ENCODE measurements at places on chromosomes 2 and 18.

DNA sequence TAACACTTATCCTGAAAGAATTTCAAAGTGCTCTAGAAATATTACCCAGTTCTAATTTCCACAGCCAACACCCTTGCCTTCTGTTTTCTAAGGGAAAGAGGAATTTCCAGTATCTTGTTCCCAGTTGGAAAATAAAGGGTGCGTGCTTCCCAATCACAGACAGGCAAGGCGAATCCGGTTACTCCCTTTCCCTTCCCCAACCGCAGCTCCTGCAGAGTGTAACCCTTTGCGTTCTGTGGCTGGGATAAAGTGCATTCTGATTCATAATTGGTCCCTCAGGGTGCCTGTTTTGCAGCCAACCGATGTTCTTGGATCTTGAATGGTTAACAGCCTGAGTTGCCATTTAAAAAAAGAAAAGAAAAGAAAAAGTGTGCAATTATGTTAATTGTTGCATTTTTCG lies 40.6 kb upstream of the PGAP1 start:
- DNase-seq: no peak

GRCh38 chr2:96769814-96770213 lies 9.1 kb downstream of the CNNM4 start:
- DNase-seq: no peak

DNA sequence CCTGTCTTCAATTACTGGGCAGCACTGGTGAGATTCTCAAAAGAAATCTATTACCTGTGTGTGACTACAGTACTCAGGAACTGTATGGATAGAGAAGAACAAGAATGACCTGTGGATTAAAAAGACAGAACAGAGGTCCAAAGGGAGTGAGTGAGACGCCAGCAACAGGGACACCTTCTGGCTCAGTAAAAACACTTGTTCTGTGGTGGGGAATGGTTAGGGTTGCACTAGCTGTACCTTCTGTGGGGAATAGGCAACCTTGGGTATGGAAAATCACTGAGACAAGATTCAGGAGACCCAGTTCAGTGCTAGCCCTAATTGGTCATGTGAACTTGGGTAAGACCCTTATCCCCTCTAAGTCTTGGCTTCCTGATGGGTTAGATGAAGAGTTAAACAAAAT lies 986.0 kb downstream of the TSN start:
- no peak for DNase-seq

DNA sequence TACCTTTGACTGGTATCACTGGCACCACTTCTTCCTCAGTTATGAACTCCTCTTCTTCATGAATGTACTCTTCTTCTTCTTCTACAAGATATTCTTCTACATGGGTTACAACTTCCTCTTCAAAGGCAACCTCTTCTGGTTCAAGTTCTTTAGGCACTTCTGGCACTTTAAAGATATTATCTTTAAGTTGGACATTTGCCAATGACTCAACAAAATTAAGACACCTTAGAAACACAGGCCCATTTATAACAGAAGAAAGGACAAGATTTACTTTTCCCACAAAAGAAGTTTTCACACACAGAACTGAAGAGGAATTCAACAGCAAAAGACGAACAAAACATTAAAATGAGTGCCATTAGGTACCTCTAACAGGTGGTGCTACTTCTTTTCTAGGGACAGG lies 127.3 kb downstream of the TTN start:
- DNase-seq: no peak

GRCh38 chr2:2662847-2663356 lies 331.8 kb upstream of the MYT1L start:
- DNase-seq: no peak

DNA sequence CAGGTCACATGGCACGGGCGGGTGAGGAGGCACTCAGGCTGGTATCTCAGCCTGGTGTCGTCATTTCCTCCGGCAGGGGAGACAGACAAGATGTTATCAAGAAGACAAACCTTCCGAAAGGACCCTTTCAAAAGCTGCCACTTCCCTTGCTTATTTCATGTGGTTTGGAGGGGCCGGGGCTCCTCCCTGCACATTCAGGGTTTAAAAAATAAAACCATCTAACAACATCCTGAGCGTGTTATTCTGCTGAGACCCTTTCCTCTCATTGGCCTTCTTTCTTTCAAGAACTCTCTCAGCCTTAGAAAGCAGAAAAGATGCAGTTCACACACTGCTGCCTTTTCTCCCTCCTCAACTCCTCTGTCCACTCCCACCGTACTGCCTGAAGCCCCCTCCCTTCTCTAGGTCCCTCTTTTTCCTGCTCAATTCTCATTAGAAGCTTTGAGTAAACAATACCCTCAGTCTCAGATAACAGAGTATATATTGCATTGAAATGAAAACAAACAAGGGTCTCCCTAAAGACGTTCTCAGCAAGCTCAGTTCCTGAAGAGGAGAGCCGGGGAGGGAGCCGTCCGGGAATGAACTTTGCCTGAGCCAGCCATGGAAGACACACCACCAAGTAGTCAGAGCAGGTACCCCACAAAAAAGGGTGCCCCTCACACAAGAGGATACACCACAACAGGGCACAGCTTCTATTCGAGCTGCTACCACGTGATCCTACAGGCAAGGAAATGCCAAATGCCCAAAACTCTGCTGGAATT lies 9.7 kb downstream of the SMAD7 start:
- peak; percentile 88 for DNase-seq

DNA sequence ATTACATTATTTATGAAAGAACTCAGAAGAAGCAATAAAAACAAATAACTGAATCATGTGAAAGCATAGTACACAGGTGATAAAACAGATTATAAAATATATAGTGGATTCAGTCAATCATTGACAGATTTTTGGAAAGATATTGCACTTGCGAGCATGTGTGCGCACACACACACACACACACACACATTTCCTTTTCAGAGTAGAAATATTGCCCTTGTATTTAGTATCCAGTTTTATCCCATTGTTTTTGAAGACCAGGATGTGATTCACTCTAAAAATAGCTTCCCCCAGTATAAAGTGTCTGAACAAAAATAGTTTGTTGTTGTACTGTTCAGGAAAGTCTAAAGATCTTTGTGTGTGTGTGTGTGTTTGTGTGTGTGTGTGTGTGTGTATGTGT lies 145.5 kb downstream of the CALCRL start:
- no peak for DNase-seq

GRCh38 chr2:213688133-213688532 lies 403.9 kb downstream of the SPAG16 start:
- no peak for DNase-seq

GRCh38 chr2:20609349-20609994 lies 41.4 kb downstream of the HS1BP3 start:
- no peak for DNase-seq

DNA sequence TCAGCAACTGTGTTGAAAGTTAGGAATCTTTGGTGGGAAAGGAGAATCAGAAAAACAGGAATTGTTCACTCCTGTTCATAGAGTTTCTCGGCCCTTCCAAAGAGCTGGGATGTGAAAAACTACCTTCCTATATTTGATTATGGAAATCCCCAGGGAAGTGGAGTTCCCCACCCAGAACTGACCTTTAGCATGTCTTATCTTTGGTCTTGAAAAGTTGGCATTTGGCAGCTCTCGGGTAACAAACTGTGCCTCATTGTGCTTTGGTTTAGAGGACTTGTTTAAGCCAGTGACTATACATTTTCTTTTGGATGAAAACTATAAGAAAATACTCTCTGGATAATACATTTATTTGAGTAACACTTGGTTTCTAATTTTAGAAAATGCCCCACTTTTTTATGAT lies 51.3 kb upstream of the CERS6 start:
- DNase-seq: no peak

- DNase-seq: no peak
Measured at GRCh38 chr2:101776172-101777043, 78.9 kb downstream of the MAP4K4 start.

DNA sequence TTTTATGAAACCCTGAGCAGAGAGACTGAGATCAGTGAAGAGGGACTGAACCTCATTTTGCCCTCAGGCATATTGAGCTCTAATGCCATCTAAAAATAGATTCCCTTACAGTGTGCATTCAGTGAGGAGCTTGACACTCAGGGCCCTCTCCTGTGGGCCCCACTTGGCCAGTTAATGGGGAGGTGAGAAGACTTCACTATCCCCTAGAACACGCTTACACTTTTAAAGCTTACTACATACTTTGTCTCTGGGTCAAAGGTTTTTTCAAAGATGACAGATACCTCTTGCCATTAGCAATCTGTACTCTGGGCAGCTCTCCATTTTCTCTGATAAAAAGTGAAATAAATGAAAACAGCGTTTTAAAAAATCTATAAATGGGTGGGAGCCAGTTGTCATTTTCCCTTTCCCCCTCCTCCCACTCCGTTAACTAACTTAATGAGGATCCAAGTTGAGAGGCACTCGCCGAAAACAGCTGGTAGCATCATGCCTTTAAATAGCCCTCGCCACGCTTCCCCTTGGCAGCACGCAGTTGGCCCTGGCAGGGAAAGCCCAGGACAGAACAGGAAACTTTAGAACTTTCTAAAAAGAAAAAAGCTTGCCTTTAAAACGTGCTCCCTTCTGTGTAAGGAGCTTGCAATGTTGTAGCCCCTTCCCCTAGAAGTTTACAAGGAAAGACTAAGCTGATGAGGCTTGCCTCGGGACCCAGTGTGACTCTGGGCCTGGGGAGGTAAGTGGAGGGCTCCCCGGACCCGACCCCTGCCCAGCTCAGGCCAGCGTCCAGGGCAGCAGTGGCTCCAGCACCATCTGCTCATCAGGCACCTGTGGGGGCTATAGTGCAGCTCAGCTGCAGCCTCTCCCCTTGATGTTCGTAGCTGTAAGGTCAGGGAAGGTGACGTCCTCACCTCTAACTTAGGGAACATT lies 58.8 kb upstream of the FOSL2 start:
- DNase-seq: no peak

GRCh38 chr2:20419752-20420151 lies 27.1 kb upstream of the RHOB start:
- no peak for DNase-seq

GRCh38 chr2:80073134-80073561 lies 231.4 kb downstream of the LRRTM1 start:
- no peak for DNase-seq

DNA sequence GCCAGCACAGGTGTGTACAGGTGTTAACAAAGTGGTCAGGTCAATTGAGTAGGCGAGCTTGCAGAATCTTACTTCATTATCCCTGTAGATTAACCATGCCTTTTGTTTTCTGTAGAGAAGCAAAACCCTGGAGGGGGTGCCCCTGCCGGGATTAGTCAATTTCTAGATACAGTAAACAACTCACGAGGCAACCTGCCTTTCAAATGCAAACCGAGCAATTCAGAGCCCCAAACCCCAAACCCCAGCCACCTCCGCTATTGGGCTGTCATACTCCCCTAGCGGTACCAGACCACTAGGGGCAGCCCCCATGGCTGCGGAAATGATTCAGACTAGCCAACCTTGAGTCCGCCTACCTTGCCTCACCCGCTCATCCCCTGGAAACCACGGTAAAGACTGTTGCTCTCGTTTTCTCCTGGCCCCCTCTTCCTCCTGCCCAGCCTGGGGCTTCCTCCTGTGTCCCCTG lies 61.4 kb upstream of the KIF5C start:
- DNase-seq: peak; percentile 60

- DNase-seq: no peak
Measured at GRCh38 chr2:62858231-62858832, 152.8 kb downstream of the EHBP1 start.

DNA sequence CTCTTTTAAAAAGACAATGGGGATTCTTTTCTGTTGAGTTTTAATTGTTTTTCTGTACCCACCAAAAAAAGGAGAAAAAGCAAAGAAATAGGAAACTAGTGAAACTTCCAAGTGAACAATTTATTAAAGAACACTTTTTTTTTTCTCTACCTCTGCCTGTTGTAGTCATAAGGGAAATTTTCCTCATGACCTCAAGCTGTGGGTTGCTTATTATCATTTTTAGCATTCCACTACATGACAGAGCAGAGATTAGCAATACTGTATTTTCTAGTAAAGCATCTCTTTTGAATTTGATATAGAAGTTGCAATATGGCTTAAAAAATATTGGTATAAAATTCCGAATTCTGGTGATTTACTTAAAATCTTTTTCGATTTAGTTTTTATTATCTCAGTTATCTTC lies 87.9 kb upstream of the LRRTM1 start:
- DNase-seq: no peak

- no peak for DNase-seq
Measured at GRCh38 chr2:109287413-109287812, 158.4 kb downstream of the SH3RF3 start.

DNA sequence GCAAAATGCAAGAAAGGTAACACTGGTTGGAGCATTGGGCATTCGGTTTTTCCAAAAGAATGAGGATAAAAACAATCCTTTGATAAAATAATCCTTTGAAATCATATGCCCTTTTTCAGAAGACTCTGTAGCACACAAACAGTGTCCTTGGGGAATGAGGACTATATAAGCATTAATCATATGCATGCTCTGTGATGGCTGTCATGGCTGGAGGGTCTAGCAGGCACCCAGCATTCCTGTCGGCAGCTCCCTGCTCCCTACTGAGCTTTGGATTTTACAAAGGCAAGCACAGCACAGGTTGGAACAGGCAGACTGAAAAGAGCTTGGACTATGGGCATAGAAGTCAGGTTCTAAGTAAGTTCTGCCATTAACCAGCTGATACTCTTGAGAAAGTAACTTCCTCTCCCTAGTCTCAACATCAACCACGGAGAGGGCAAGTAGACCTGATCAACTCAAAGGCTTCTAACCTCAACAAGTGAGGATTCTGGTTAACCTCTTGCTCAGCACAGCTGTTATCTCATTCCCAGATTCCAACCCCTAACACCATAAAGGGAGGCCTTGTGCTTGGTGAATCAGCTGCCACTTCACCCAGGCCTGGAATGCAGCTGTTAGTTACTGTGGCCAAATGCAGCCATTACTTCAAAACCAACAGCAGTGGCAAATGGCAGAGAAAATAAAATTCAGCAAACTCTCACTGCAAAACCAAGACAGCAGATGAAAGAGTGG lies 29.5 kb downstream of the GALNT14 start:
- DNase-seq: no peak

GRCh38 chr2:43762286-43762685 lies 11.6 kb upstream of the DYNC2LI1 start:
- DNase-seq: no peak

- no peak for DNase-seq
Measured at GRCh38 chr2:241506793-241507429, 1.5 kb downstream of the STK25 start.

DNA sequence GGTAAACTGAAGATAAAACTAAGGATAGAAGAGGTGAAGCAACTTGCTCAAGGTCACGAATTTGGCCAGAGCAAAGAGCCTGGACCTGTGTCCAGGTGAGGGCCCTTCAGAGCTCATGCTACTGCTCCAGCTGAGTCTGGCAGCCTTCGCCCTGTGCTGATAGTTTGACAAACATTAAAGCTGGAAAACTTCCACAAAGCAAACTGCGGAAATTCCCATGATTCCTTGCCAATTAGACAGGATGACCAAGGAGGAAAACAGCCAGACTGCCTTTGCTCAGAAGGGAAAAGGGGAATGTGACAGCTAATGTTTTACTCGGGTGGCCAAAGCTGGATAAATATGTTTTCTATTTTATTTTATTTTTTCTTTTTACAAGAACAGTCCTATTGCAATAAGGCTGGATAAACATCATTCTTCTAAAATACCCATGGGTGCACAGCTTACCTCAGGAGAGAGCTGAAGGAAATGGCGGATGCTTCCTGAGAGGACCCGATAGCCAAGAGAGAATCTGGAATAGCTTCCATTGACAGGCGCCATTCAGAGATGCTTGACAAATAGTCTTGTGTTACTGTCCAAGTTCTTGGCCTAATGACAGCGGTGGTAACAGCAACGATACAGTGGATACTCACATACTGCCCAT lies 5.3 kb upstream of the CTAGE1 start:
- DNase-seq: no peak

GRCh38 chr2:107064750-107065149 lies 178.8 kb upstream of the ST6GAL2 start:
- no peak for DNase-seq

- DNase-seq: no peak
Measured at GRCh38 chr2:14676371-14676770, 43.9 kb downstream of the LRATD1 start.
